NCI-H1930 (cell line): ENCODE measurements at places on chromosomes 4 and X.

DNA sequence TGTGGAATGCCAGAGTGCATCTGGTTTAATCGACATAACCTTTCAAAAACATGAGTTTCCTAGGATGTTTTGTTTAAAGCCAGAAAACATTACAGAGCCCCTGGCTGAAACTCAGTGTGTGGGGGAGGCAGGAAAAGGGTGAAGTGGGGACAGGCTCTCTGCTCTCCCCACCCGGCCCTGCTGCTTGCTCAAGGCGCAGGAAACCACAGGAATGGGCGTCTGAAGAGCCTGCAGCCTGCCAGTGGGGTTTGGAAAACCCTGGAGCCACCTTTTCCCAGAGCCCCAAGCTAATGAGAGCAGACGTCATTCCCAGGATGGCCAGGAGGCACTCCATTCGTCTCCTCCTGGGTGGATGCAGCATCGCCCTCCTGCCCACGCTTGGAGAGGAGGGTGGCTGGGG is 240.6 kb downstream of the AFAP1 start:
- DNase-seq, result no peak

DNA sequence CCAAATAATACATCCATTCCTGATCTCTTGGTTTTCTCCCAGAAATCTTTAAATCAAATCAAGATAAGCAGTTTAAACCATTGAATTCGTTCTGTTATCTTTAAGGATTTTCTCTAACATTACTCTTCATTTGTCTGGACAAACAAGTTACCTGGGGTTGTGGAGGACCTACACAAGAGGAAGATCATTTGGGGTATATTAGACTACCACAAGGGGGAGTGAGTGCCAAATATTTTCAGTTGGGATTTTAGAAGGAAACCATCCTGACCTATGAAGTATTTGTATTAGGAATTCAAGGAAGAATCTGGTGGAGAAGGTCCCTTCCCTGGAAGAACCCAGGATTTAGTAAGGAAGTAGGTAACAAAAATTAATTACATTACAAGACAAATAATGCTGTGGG is 12.0 kb upstream of the DCHS2 start:
- DNase-seq, result no peak

DNA sequence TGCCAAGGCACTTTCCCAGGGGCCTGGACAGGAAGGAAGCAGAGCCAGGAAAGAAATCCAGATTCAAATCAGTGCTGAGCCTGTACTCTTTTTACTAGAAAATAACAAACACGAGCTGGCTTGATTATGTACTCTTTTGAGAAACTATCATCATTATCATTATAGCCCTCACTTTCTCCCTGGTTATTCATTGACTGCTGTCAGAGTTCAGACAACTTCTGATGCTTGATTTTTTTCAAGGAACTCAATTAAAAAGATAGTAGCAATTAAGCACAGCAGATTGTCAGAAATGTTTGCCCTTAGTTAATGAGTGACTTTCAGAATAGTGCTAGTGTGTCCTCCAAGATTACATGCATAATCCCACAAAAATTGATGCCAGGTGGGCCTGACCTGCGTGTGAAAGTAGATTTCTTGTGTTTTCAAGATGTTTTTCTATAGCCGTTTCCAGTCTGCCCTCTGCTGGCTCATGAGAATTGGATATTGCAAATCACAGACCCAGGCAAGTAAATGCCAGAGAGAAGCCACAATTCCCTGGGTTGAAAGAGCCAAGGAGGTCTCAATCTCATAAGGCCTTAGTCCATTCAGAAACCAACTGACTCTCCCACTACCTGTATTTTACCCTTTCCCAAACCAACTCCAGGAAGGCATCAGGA is 14.3 kb upstream of the PNPLA4 start:
- no peak for DNase-seq

DNA sequence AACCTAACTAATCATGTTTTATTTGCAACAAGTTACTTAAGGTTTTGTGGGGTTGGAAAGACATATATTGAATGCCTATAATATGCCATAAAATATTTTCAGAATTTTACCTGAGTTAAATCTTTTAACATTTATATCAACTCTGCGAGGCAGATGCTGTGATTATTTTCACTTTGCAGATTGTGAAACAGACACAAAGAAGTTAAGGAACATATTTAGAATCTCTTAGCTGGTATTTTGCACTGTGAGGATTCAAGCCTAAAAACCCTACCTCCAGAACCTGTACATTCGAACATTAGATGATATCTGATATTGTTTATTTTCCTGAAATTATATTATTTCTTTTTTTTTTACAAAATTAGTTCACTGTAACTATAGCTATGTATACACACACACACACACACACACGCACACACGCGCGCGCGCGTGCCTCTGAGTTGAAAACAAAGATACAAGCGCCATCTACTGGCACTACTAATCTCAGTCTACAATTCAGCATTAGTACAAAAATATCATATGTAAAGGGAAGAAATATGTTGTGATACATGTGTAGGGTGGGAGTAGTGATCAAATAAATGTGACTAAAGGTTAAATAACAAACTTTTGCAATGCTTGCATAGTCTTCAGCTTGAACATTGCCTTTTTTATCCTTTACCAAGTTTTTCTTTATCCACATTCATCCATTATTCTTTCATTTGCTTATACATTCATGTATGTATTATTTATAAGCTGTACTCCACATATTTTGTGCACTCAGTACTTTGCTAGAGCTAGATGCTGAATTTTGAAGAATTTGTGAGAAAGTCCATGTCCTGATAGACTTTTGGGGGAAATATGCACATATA is 61.5 kb downstream of the ANXA10 start:
- DNase-seq, result peak; percentile 28

DNA sequence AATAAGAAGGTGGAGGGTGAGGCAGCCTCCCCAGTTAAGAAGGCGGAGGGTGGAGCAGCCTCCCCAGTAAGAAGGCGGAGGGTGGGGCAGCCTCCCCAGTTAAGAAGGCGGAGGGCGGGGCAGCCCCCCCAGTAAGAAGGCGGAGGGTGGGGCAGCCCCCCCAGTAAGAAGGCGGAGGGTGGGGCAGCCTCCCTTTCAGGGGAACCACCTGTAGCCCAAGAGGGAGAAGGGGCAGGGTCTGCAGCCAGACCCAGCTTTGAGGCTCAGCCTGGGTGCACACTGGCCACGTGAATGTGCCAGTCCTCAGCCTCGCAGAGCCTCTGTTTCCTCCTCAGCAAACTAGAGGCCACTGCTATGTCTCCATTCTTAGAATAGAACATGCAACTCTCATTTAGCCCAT is 52.6 kb downstream of the HMX1 start:
- no peak for DNase-seq

DNA sequence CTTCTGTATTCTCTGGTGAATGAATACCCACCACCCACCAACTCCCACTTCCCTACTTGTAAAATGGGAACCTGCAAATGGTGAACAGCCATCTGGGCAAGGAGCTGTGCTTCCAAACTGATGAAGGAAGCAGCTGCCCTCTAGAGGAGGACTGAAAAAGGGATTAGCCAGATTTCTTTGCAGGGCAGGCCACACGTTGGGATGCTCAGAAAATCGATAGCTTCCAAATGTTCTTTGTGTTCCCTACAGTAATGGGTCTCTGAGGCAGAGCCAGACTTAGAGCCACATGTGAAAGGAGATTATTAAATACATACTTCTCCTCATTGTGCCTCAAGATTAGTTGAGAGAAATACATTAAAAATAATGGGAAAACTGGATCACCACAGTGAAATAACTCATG is 39.3 kb upstream of the LPAR4 start:
- DNase-seq, result no peak
